ENCODE measurements at places on chromosomes 1 and 21. TPM values are rescaled to one million over a fixed set of nuclear protein-coding genes. Genes with fewer than 3 reads are reported as not detected.

DNA sequence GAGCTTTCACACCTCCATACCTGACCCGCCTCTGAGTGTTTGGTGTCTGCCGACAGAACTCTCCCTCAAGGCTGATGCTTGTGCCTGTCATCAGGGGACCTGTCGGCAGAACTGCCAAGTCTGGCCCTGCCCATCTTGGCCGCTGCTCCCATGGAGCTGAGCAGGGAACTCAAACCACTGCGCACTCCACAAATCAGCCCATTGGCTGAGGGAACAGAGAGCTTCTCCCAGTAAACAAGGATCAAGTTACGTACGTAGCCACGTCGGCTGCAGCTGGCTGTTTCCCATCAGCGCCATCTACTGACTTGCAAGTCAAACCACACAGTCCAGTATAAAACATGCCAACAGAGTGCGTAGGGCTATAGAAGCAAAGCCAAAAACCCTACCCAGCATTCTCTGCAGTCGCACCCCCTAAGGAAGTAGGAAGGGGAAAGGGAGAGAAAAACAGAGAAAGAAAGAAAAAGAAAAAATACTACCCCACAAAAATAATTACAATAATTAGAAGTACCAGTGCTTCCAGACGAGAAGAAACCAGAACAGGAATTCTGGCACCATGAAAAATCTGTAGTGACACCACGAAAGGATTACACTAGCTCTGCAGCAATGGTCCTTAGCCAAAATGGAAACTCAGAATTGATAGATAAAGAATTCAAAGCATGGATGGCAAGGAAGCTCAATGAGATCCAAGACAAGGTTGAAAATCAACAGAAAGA is 13.1 kb downstream of the KRTAP13-1 start:
- DNase-seq, result no peak

- no peak for DNase-seq
Measured at GRCh38 chr21:27841084-27841672, 874.3 kb upstream of the ADAMTS5 start.

- no peak for DNase-seq
Measured at GRCh38 chr1:50917138-50918137, 42.6 kb downstream of the FAF1 start.

- DNase-seq, result no peak
Measured at GRCh38 chr1:182433580-182433979, 16.4 kb upstream of the RGSL1 start.

GRCh38 chr1:157691285-157691920 is 9.2 kb downstream of the FCRL3 start:
- DNase-seq, result no peak

DNA sequence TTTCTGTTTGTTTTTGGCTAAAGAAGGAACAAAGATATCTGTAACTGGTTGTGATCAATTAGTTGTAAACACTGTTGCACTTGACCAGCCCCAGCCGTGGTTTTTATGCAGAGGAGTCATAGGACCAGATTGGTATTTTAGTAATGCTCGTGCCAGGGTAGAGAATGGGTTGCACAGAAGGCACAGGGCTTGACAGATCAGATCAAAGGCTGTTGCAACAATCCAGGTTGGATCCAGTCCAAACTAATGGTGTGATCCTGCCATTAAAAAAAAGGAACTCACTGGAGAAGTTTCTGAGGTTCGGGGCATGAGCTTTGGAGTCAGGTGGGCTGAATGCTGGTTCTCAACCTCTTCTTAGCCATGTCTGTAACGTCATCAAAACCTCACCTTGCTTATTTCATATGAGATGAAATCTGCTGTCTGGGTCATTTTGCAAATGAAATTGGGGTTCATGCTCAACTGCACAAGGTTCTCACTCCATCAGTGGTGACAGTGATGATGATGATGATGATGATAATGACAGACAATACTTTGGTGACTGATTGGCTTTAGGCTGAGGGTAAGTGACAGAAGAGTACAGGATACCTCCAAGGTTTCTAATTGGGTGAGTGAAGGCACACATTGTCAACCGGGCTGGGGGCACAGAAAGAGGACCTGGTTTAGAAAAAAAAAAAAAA is 43.1 kb downstream of the ZNF281 start:
- no peak for DNase-seq

The GREM2 gene
- 1.6 TPM for total RNA-seq

Measured in ureter (tissue), 1 donor.